ENCODE measurements at places on chromosomes 12 and 14.

DNA sequence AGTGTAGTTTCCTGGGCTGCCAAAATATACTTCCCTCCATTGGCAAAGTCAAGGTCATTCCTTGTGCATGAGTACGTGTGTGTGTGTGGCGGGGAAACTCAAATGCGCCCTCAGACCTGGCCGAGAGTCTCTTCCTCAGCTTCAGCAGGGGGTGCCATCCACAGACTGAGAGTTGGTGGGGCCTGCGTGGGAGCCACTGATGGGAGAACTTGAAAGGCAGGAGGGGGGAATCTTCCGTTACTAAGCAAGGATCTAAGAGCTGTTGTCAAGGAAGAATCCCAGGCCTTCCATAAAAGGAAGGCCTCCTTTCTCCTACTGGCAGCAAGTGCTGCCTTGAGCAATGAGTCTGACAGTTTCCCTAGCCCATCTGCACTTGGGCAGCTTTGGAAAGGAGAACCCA, 274.9 kb downstream of the EMP1 start:
- no peak for DNase-seq

GRCh38 chr14:27995691-27996090, 770.9 kb upstream of the FOXG1 start:
- DNase-seq: no peak

DNA sequence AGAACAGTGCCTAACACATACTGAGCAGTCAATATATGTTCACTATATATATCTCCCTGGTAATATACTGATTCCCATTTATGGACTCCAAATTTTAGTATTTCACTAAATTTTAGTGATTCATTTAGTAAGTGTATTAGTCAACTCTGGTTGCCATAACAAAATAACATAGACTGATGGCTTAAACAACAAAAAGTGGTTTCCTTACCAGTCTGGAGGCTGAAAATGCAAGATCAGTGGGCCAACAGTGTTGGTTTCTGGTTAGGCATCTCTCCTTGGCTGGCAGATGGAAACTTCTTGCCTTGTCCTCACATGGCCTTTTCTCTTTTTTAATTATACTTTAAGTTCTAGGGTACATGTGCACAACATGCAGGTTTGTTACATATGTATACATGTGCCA, 28.7 kb downstream of the SIX6 start:
- DNase-seq: no peak

DNA sequence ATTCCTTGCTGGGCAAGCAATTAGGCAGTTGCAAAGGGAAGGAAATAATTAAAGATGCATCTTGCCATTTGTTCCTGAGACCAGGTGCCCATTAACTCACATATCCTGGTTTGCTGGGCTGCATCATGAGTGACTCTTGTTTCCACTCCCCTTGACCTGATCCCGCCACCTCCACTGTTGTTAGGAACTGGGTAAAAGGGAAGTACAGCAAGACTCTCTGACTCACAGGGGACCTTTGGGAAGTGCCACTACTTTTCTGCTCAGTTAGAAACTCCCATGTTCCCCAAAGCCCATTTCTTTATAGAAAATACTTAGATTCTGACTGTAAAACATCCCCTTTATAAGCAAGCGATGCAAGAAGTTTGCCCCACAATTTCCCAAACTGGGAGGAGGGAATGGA, 186.0 kb upstream of the BCL2L14 start:
- peak; percentile 70 for DNase-seq

GRCh38 chr12:54292083-54292930, 8.5 kb downstream of the NFE2 start:
- no peak for DNase-seq

DNA sequence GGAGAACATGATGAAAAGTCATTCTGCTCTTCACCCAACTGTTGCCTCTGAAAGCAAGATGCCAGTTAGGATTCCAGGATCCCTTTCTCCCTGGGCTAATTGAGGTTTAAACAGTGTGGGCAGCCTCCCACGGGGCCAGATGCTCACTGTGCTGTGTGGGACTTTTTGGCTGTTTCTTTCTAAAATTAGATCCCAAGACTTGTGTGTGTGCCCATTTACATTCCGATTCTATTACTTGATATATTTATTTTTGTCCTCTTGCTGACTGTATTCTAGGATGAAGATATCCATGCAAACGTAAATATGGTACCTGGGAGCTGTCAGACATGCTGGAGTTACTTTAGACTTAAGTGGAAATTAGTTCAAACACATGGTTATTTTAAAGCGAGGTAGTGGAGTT, 6.2 kb downstream of the IFT43 start:
- no peak for DNase-seq

GRCh38 chr12:19273482-19274330, 144.2 kb downstream of the PLEKHA5 start:
- DNase-seq: peak; percentile 90

DNA sequence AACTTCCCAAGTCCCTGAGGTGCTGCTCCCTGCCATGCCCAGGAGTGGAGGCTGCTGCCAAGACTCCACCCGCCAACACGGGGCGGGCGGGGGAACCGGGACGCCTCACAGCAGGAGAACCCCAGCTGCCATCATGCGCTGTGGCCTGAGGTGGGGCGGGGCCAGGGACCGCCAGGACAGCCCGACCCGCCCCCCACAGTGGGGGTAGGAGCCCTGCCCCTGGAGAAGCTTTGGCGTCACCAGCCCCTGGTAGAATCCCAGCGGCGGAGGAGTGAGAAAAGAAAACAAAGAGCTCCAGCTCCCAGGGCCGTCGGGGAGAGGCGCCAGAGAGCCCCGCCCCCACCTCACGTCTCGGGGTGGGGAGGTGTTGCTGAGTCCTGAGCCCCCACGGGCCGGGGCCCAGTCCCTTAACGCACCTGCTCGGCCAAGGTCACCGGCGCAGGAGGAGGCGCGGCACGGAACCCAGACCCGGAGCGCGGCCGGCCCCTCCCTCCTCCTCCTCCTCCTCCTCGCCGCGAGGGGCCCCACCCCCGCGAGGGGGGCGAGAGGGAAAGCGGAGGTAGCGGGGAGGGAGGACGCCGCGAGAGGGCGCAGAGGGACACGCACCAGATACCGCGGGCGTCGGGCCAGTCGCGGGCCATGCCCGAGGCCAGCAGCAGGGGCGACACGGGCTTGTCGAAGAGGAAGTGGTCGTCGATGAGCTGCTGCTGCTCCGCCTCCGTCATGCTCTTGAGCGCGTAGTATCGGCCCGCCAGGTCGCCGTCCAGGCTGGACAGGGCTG, 1.8 kb downstream of the CKB start:
- DNase-seq: peak; percentile 90

DNA sequence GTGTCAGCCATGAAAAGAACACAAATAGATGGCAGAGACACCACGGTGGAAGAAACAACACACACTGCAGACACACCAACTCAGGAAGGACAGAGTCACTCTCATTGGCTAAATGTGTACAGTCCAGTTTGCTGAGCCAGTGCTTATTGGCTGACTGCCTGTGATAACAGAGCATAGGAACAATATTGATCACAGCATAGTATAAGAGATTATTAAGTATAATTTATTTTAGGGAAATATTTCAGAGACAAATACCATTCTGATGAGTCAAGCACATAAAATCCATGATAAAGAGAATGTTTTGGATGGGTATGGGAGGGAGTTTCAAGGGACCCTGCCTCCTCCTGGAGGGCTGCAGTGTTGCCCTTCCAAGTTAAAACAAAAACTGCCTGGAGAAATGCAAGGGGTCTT, 50.9 kb downstream of the BTG1 start:
- DNase-seq: no peak

DNA sequence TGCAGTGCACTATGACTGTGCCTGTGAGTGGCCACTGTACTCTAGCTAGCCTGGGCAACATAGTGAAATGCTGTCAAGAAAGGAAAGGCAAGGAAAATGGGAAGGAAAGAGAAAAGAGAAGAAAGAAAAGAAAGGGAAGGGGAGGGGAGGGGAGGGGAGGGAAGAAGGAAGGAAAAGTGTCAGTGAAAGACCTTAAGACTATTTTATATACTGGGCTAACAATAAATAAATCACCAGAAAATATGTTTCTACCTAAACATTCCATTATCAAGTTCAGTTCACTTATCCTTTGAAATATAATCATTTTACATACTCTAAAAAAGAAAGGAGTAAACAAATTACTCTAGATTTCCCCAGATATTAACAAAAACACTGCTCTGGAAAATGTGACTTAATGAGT, 22.1 kb downstream of the COCH start:
- DNase-seq: no peak

GRCh38 chr12:50013361-50014147, 11.7 kb downstream of the RACGAP1 start:
- no peak for DNase-seq

GRCh38 chr12:124744659-124745464, 118.8 kb downstream of the SCARB1 start:
- peak; percentile 30 for DNase-seq

DNA sequence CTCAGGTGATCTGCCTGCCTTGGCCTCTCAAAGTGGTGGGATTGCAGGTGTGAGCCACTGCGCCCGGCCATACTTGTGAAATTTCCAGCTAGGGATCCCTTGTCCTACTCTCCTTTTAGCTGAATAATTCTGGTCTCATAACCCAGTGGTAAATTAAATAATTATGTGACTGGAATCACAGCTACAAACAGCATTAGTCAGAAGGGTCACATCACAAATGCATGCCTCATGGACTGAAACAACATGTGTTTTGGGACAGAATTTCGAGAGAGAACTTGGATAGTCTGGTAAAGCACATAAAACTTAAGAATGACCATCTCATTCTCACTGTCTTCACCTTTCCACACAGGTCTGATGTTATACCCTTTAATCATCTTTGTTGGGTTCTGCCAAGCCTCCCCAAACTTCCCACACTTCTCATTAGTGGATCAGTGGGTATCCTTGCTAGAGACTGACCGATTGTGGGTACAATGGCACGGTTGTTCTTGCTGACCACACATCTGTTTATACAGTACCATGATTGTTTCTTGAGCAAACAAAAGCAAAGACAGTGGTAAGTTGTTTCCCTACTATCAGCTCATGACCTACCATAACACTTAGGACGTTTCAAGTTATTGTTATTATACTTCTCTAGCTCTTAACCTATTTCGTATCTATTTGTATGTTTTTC, 5.1 kb downstream of the GPRC5D start:
- no peak for DNase-seq

DNA sequence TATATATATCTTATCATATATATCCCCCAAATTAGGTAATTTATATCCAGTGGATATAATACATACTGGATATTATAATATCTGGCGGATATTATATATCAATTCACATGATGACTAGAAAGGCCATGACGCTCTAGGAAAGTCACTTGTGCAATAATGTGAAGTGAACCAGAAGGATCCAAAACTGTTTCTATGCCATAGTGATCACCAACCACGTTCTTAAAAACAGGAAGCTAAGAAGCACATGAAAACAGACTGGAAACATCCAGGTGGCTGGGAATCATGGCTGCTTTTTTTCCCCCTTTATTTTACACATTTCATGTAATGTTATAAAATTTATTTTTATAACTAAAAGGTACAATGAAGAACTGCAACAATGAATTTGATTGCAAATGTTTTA, 1.4 kb downstream of the GUCY2C start:
- DNase-seq: peak; percentile 14

- DNase-seq: no peak
These were observed 615 bp downstream of the DDX51 start for GRCh38 chr12:132143336-132144071.

DNA sequence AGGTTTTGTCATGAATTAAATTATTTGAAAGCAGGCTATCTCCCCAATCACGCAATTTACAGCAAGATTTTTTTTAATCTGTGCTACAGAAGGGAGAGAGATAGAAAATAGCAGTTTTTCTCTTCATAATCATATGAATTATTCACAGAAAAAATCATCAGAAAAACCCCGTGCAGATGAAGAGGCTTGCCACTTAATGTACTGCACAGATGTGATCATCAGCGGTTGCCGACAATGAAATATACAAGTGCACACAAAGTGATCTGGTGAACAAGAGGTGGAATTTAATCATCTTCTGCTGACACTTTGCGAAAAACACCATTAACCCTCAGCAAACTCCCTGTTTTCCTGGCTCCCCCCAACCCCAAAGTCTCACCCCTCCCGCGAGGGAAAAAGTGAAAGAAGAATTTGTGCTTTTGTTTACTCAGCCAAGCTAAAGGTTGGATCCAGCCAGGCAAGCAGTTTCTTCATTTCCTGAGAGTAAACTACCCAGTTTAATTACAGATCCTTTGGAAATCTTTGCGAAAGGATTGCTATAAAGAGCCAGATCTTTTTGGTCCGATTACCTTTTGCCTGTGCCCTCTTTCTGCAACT, 3.1 kb upstream of the LMO3 start:
- DNase-seq: no peak

GRCh38 chr12:117151403-117152031, 38.8 kb downstream of the FBXO21 start:
- DNase-seq: no peak

DNA sequence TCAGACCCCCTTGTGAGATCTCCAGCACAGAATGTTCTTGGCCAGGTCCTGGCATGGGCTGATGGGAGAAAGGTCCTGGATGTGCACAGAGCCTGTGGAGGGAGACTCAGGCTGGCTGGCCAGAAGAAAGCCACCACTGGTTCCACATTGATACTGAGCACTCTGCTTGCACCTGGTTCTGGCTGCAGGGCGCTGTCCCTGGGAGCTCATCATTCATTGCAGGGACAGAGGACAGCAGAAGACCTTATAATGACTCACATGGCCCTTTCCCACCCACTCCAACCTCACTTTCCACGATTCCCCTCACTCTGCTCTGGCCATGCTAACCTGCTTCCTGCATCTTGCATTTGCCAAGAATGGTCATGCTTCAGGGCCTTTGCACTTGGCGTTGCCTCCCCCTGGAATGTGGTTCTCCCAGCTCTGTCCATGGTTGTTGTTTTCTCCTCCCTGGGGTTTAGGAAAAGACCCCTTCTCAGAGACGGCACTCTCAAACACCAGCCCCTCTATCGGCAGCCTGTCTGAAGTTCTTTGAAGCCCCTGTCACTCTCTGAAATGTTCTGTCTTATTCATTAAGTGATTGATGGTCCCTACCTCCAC, 10.3 kb downstream of the KRT7 start:
- DNase-seq: no peak

DNA sequence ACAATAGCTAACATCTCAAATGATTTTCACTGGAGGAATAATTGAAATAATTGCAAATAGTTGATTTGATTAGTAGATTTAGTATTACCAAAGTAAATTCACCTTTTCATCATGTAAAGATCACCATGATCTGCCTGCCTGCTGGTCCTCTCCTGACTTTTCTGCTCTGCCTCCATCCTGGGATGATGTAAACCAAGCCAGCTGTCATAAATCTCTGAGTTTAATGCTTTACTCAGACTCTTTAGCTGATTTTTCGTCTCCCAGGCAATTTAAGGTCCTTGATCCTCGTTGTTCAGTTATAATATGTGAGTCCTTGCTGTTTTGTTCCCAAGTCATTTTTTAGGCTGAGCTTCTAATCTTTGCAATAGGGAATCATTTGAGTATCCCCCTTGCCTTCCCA, 138.0 kb downstream of the ANO4 start:
- no peak for DNase-seq

DNA sequence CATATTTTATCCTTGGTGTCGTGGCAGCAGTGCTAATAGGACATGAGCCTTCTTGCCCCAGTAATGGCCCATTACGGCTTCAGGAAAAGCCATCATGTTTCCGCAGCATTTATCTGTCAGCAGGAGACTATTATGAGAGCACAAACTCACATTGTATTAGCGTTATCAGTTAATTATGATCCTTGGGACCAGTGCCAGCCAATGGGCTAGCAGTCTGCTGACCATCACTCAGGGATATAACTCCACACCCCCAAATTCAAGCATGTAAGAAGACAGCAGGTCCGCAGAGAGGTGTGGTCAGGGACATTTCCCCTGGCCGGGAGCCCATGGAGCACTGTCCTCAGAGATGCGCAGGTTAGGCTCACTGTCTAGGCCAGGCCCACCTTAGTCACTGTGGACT, 4.9 kb upstream of the ESRRB start:
- no peak for DNase-seq
